ENCODE measurements at places on chromosomes 2 and 18.

- no peak for DNase-seq
Measured at GRCh38 chr18:78296166-78296565, 683.5 kb upstream of the SALL3 start.

DNA sequence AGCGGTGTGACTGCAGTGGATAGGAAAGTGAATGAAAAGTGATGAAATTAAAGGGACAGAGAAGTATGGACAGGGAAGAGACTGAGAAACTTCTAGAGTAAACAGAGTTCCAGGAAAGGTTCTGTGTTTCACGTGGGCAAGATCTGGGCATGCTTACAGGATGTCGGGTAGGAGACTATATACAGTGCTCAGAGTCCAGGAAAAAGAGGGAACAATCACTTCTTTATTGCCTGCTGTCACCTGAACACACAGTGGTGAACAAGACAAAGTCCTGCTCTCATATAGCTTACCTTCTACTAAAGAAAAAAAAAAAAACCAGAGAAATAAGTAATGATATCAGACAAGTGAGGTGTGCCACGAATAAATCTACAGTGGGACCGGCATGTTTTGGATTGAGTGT is 2.4 kb downstream of the LRPPRC start:
- no peak for DNase-seq

DNA sequence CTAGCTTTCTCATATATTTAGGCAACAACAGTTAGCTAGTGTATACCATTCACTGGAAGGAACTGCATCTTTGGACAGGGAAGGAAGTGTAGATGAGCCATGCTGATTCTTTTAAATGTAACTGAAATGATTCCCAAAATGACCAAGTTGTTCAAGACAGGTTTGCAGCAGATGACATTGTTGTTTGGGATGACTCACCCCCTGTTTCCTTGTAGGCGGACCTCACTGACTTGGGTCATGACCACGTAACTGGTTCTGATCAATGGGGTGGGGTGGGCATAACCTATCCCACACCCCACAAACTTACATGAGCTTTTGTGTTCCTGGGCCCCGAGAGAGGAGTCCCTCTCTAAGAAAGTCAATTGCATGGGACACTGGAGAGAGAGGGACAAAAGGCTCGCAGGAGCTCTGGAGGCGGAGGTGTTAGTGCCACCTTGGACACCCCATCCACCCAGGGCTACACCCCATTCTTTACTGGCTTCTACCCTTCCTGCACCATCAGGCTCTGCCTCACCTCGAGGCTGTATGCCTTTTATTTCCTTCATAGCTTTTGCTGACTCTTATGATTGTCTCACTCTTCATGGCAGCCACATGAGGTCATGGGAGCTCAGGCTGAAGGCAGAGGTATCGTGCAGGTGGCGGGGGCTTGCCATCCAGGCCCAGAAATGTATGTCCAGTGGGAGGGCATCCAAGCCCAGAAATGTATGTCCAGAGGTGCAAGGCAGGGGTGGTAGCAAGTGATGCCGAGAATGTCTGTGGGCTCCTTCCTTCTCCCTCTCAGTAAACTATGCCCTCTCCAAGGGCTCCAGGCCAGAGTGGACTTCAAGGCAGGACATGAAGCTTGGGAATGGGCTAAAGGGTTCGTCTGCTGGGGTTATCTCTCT is 108.0 kb downstream of the TWIST2 start:
- DNase-seq, result no peak

- DNase-seq, result no peak
Measured at GRCh38 chr2:16621316-16621715, 44.3 kb downstream of the CYRIA start.

DNA sequence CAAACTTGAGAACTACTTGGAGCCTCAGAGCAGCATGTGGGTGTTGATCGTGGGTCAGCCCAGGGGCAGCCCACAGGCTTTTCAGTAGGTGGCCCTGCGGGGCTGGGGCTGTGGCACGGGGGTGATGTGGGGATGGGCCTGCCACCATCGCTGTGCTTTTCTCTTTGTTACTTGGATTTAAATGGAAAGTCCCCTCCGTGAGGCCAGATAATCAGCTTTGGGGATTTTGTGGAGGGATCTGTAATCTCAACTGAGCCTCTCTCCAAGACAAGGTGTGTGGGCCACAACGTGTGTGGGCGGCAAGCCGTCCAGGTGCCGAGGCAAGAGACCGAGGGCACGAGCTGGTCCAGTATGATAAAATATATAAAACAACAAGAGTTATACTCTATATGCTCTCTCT is 16.7 kb downstream of the COLEC11 start:
- no peak for DNase-seq

- no peak for DNase-seq
Measured at GRCh38 chr2:202006301-202006700, 27.4 kb upstream of the FZD7 start.

DNA sequence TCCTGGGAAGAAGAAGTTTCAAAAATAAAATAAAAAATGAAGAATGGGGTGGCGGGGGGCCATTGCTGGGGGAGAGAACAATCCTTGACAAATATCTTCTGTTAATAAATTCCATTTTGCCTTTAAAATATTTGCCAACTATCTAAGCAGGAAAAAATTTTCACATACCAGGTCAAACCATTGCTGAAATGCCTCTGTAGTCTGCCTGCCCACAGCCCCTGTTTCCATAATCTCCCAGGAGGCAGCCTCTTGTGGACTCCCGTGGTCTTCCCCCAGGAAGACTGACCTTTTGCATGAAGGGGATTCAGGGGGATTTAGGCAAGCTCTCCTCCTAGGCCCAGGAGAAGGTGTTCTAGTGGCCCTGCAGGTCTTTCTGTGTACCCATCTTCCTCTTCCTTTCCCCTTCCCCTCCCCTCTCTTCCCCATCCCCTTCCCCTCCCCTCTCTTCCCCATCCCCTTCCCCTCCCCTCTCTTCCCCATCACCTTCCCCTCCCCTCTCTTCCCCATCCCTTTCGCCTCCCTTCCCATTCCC is 61.0 kb downstream of the RPL37A start:
- DNase-seq, result no peak

DNA sequence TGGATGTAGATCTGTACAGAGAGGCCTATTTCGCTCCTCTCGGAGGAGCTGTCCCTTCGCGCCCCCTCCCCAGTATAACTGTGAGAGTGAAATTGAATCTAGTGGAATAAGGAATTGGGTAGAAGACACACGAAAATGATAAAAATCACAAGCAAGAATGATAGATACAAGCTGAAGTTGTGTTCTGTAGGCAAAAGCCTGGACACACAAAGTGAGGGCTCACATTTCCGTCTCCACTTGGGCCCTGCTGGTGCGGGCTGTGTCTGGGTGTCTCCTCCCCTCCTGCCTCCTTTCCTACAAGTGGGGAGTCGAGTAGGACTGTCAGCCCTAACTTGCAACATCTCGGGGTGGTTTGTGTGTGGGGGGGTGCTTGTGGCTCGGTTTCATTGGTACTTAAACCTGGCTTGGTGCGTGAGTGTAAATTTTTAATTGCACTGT is 457 bp upstream of the SP9 start:
- DNase-seq, result no peak

GRCh38 chr2:156657809-156658208 is 221.6 kb downstream of the GPD2 start:
- no peak for DNase-seq

DNA sequence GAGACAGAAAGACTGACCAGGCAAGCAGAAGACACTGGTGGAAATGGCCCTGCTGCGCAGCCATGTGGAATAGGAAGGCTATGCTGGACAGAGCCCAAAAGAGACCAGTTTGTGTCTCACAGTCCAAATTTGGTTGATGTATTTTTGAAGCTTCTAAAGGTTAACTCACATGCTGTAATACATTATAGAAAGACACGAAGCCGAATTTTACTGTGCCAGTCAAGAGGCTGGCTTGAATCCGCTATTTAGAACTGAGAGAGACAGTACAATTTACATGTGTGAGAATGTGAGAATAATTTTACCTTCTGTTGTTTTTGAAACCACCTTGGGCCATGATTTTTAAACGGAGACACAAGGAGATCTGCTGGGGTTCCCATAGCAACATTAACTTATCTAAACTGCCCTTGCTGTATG is 113.6 kb downstream of the METTL8 start:
- no peak for DNase-seq

DNA sequence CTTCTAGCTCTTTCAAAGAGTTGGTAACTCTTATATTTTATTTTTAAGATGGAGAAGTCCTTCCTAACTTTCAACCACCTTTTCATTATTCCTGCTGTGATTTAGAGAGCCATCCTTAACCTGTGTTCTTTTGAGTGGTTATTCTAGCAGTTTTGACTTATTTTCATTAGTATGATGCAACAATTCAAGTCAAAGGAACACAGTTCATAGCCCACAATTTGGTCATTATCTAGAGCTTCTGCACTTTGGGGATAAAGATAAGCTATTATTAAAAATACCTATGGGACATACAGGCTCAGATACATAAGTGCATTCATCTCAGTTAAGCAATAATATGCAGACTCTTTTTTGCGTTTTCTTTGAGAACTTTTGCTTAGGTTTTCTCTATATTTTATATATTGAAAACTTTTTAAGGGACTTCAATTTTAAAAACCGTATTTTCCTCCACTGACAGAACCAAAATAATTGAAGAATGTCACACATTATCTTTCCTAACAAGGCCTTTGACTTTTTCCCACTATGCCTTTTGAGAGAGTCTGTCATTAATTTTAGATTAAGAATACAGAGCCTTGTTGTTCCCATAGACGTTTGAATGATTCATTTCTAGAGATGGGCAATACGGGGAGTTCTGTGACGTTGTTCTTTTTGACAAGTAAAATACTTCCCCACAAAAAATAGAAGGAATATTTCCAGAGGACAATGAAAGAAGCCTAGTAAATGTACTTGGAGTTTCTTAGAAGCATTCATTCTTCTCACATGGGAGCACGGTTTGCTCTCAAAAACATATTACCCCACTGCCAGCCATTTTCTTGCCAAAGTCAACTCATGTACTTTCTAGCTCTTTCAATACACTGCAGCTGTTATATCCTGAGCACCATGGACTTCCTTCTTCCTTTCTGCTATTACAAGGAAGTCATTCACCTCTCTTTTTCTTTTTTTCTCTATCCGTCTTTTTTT is 42.9 kb upstream of the RASGRP3 start:
- no peak for DNase-seq

DNA sequence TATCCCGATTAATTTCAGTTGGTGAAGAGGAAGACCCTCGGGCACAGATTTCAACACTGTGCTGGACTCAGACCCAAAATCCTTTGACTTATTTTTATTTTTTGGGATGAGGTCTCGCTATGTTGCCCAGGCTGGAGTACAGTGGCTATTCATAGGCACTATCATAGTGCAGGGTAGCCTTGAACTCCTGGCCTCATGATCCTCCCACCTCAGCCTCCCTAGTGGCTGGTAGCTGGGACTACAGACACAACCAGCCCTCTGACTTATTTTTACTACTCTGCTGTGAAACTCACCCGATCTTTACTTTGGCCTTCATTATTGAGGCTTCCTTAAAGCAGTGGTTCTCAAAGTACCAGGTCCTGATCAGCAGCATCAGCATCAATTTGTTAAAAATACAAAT is 18.2 kb upstream of the ADAM17 start:
- no peak for DNase-seq

DNA sequence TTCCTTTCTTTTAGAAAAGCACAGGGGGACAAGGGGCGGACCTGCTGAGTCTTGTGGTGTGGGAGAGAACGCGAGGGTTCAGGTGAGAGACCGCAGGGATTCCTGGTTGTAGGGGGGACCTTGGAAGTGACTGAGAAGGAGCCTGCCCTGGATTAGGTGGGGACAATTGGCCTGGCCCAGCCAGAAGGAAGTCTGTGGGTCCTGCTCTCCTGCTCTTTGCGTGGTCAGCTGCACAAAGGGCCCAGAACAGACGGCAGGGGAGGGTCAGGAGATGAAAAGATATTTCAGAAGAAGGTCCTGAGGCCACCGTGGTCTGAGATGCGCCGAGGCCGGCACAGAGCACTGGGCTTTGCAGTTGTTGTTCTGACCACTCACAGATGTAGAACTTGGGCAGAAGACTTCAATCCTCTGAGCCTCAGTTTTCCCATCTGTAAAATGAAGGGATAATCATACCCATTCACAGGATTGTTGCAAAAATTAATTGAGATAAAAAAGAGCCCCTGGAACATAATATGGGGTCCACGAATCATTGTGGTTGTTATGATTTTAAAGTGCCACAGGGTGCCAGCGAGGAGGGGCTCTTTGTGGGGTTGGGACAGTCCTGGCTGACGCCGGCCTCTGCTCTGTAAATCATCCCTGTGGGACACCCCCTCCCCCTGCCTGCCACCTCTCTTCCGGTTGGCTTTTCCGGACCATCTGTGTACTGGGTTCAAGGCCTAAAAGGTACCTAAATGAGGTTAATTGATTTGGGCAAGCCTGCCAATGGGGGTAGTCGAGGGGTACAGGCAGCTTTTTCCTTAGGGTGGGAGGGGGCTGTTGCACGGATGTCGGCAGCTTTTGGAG is 1.8 kb downstream of the LPIN1 start:
- DNase-seq, result no peak

GRCh38 chr2:202064171-202064880 is 8.7 kb upstream of the KIAA2012 start:
- DNase-seq, result peak; percentile 61

GRCh38 chr18:42310956-42311355 is 355.9 kb downstream of the PIK3C3 start:
- DNase-seq, result no peak
